ENCODE measurements at places on chromosomes 12 and 14.

GRCh38 chr12:76346236-76346635 lies 2.0 kb downstream of the BBS10 start:
- no peak for DNase-seq

DNA sequence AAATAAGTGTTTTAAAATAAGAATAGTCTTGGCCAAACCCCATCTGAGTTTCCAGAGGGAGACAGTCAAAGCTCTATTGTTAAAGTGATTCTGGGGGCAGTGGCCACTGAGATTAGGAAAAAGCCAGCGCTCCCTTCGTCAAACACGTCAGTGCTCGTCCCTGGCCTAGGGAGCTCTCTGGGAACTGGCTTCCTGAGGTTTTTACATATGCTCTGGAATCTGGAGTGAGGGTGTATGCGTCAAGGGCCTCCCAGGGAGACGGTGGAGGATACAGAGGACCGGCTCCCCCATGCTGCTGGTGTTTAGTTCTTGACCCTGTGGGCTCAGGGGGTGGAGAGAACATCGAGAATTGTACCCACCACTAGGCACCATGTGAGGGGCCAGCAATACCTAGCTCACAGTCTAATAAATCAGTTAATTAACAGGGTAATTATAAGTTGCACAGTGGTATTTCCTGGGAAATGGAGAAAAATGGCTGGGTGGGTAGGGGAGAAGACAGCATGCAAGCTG lies 87.0 kb downstream of the SLC25A47 start:
- no peak for DNase-seq

GRCh38 chr14:56490379-56490778 lies 89.2 kb upstream of the TMEM260 start:
- DNase-seq: no peak

DNA sequence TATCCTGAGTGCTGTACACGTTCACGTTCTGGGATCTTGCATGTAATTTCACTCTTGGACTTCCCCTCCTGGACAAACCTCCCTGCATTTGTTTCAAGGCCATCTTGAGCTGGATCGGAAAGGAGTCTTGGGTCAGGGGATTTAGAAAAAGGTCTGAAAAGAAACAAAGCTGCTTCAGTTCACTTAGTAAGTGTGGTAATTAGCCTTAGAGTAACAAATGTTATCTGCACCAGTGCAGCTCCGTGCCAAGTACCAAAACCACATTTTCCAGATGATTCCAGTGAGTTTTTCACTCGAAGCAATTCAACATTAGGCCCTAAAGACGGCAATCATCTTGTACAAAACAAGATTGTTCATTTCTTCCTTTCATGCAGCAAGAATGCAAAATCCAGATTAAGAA lies 39.4 kb upstream of the ATXN2 start:
- DNase-seq: no peak

DNA sequence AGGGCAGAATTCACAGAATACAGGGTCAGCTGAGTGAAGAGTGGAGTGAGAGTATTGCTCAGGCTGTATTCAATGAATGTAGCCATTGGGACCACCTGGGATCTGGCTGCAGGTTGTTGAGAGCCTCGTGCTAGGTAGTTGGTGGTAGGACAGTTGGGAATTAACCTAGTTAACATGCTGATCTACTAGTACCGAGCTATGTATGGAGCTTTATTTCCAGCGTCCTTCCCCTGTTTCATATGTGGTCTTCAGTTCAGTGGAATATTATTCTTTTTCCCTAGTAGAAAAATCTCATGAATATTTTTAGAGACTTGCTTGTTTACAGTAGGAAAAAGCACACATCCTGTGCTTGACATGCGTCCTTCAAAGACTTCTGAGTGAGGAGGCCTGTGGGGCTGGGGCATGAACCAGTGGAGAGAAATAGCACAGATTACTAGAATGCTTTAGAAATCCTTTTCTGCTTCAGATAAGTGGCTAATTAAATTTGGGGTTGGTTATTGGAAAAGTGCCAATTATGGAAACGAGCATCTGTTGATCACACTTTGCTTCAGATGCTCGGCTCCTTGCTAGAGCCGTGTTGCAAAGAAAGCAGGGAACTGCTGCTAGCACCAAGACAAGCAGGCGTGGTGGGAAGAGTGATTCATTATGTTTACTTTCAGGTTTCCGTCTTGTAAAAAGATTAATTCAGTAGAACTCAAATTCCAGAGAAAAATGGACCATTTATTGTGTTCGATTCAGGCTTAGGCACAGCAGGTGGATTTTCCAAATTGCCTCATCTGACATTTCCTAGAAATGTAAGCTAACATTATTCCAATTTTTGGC lies 53.6 kb downstream of the ARF6 start:
- DNase-seq: no peak

- DNase-seq: no peak
Observed at GRCh38 chr12:8605057-8605456, 7.6 kb downstream of the AICDA start.

DNA sequence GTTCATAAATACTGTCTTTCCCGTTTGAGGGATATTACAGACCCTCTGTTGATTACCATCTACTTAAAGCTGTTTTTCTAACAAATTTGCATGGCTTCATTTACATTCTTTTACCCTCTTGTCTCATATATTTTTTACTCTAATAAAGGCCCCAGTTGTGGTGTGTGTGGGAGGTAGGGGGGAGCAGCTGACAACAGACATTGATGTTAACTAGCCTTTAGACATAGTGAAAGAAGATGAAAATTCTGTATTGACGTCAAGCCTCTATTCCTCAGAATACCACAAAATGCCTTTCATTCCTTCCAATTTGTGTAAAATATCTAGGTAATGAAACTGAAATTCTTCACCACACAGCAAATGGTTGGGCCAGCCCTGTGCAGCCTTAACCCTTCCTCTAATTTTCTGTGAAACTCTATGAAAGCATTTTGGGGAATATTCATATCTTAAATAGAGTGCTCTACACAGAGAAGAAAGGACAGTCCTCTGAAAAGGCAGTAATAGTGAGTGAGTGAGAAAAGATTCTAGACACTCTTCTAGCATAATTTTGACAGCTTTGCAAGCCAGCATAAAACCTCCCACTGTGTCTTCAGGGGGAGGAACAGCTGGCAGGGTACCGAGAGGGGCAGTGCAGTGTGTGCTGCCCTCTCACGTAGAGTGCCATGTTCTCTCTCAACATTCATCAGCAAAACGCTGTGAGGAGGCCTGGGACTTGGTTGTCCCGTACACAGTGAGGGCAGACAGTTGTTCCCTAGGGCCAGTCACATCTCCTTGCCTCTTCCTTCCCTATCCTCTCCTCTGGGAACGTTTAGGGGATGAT lies 20.1 kb upstream of the CERS5 start:
- peak; percentile 36 for DNase-seq

- no peak for DNase-seq
Observed at GRCh38 chr14:105087963-105088811, 23.0 kb upstream of the GPR132 start.

- no peak for DNase-seq
Observed at GRCh38 chr12:52277486-52278245, 3.2 kb downstream of the KRT86 start.

GRCh38 chr12:82682326-82682725 lies 4.4 kb upstream of the TMTC2 start:
- no peak for DNase-seq

DNA sequence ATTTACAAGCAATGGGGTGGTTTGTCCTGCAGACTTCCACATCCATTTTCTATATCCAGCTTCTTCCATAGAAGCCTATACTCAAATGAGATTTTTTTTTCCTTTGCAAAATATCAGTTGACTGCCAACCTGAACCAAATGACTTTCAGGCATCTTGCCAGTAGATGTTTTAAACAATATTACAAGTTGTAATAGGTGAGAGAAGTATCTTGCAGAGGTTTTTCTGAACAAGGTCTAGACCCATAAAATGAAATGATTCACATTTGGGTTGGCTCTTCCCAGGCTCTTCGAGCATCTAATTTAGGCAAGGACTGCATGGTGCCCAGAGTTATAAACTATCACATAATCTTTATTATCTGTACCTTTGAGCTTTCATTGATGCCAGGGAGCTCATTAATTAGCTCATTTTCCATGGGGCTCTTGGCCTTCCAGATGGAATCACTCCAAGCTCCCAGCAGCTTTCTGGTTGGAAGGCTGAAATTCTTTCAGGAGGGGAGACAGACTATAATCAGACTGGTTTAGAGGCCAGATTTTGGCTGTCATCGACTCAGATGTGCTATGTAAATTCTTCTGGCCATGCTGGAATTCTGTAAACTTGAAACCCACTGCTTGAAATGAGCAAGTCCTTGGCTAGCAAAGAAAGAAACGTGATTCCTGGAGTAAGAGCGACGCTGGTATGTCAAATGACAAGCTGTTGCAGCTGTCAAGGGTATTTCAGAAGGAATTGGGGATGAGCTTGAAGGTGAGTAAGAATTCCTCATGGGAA lies 32.2 kb upstream of the DICER1 start:
- DNase-seq: no peak

GRCh38 chr12:92866418-92866817 lies 62.7 kb downstream of the EEA1 start:
- no peak for DNase-seq

- no peak for DNase-seq
Observed at GRCh38 chr12:42270596-42270995, 32.5 kb upstream of the YAF2 start.

DNA sequence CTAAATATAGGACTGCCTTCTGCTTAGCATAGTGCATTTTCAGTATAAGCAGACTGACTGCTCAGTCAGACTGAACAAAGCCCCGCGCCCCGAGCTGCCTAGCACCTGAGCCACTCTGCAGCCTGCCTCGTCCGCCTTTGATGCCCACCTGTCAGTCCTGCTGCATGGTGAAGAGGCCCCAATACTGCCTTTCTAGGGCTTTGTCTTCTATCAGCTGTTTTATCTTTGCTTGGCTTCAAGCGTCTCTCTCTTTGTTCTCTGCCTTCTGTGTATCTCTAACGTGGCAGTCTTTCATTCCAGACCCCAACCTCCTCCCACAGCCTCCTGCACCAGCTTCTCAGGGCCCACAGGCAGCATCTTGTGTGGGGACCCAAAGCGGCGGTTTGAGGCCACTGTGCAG lies 1001.0 kb downstream of the VRK1 start:
- no peak for DNase-seq

- DNase-seq: no peak
Observed at GRCh38 chr12:28318273-28318672, 128.0 kb downstream of the CCDC91 start.

DNA sequence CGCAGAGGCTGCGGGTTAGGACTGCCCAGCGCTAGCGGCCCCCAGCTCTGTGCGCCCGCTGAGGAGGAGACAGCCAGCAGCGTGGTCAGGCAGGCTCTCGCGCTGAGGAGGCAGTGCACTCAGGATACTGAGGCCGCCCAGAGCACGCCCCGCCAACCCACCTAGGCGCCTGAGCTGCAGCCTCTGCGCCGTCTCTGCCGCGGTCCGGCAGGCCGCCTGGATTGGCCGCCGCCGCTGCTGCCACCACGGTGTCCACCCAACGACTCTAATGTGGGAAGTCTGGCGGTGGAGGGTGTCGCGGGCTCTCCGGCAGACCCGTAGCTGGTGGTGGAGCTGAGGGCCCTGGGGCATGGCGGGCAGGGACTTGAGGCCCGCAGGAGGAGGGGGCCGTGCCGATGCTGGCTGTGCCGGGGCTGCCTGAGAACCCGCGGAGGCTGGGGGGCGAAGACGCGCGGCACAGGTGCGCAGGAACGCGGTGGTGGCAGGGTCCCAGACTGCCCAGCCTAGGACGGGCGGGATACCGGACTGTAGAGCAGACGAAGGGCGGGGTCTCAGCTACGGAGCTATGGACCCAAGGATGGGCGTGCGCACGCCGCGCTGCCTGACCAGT lies 69.9 kb downstream of the ASCL4 start:
- no peak for DNase-seq

DNA sequence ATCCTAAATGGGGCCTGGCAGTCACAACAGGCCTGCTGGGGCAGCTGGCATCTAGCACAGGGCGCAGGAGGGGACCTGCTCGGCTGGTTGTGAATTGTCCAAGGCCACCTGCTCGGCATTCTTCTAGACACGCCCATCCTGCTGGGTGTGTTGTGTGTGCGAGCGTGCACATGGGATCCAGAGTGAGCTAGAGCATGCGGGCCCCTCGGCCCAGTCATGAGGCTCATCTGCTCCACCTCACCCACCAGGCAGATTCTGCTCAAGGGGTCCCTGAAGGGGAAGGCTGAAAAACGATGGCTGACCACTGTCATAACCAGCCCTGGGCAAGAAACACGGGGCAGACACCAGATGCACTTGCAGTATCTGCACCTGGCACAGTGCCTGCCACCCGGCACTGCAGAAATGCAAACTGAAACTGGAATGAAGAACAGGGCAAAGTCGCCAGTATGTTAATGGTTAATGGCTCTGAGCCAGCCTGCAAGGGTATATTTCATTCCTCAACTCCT lies 31.8 kb downstream of the MAX start:
- DNase-seq: no peak

DNA sequence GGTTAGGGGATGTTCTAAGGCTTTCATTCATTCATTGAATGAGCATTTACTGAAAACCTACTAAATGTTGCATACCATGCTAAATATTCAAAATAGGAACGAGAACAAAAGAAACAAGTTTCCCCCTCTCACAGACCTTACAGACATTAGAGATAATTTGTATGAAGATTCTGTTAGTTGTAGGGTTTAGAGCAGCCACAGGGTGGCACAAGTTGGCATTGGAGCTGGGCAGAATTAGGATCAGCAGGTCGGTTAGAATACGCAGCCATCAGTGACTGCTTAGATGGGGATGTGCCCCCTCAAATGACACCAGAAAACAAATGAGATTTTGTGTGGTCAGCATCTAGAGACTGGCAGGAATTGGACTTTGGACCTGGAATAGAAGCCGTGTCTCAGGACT lies 166.3 kb upstream of the DAAM1 start:
- DNase-seq: no peak

- no peak for DNase-seq
Observed at GRCh38 chr12:31289441-31289840, 36.5 kb downstream of the SINHCAF start.

GRCh38 chr14:35365130-35366055 lies 39.2 kb downstream of the NFKBIA start:
- DNase-seq: peak; percentile 76

DNA sequence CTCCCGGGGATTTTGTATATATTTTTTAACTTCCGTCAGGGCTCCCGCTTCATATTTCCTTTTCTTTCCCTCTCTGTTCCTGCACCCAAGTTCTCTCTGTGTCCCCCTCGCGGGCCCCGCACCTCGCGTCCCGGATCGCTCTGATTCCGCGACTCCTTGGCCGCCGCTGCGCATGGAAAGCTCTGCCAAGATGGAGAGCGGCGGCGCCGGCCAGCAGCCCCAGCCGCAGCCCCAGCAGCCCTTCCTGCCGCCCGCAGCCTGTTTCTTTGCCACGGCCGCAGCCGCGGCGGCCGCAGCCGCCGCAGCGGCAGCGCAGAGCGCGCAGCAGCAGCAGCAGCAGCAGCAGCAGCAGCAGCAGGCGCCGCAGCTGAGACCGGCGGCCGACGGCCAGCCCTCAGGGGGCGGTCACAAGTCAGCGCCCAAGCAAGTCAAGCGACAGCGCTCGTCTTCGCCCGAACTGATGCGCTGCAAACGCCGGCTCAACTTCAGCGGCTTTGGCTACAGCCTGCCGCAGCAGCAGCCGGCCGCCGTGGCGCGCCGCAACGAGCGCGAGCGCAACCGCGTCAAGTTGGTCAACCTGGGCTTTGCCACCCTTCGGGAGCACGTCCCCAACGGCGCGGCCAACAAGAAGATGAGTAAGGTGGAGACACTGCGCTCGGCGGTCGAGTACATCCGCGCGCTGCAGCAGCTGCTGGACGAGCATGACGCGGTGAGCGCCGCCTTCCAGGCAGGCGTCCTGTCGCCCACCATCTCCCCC lies 777 bp downstream of the ASCL1 start:
- DNase-seq: no peak
